ENCODE measurements at places on chromosomes 1 and 21. TPM values are rescaled to one million over a fixed set of nuclear protein-coding genes. Genes with fewer than 3 reads are reported as not detected.

Gene TGFB2
- 58.9 TPM for total RNA-seq

Gene KRTAP19-1
- not detected for total RNA-seq

Gene TMEM35B
- 18.7 TPM for total RNA-seq

GRCh38 chr1:227270554-227270953 lies 47.7 kb downstream of the CDC42BPA start:
- no peak overlapping the region for H3K27ac ChIP-seq
- H3K4me1 ChIP-seq = peaks cover 5% of the 10 kb centered on the region
- no peak for DNase-seq
- no peaks in the 10 kb centered on the region for H3K27me3 ChIP-seq
- no peaks in the 10 kb centered on the region for H3K36me3 ChIP-seq
- no peak overlapping the region for H3K4me3 ChIP-seq

DNA sequence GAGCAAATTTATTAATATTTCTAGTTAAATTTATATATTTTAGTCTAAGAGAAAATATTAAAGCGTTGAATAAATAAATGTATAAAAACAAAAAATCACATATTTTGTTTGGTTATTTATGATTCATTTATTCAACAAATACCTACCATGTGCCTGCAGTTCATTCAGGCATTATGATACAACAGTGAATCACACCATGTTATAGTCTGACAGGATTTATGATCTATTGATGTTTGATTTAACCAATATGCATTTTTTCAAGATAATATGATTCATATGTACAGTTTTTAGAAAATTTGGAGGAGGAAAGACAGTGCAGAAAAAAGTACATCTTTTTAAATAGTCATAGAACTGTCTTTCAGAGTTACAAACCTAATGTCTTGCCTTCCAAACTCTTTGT lies 7.4 kb upstream of the TRIM58 start:
- H3K27ac ChIP-seq = no peak overlapping the region
- DNase-seq = no peak
- H3K4me3 ChIP-seq = no peak overlapping the region
- H3K27me3 ChIP-seq = no peaks in the 10 kb centered on the region

GRCh38 chr1:153617663-153618062 lies 1.5 kb upstream of the S100A14 start:
- H3K27me3 ChIP-seq = no peaks in the 10 kb centered on the region
- no peak for DNase-seq
- H3K4me1 ChIP-seq = peaks cover 9% of the 10 kb centered on the region
- peak overlapping the region; percentile 66 for H3K27ac ChIP-seq
- no peaks in the 10 kb centered on the region for H3K36me3 ChIP-seq
- H3K4me3 ChIP-seq = no peak overlapping the region

DNA sequence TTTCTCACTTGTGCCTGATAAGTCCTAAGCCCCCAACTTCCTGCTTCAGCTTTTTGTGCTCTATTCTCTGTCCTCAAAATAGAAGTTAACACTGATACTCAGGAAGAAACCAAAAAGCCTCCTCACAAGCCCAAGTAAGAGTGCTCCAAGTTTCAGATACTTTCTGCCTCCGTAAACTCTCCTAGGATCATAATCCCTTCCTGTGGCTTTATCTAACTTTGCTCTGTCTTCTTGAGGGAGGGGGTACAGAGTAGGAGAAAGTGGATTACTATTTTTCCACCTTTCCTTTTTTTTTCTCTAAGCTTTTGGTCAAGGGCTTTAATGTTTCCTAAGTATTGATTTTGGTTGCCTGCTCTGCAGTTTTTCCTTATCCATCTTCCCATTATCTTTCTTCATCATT lies 54.6 kb downstream of the DPH5 start:
- H3K4me1 ChIP-seq = no peaks in the 10 kb centered on the region
- no peaks in the 10 kb centered on the region for H3K36me3 ChIP-seq
- H3K27me3 ChIP-seq = no peaks in the 10 kb centered on the region

GRCh38 chr1:197200272-197200899 lies 53.9 kb upstream of the ASPM start:
- DNase-seq = no peak
- H3K27ac ChIP-seq = peak overlapping the region; percentile 93
- H3K4me1 ChIP-seq = peaks cover 15% of the 10 kb centered on the region
- H3K27me3 ChIP-seq = no peaks in the 10 kb centered on the region
- H3K36me3 ChIP-seq = no peaks in the 10 kb centered on the region
- peak overlapping the region; percentile 84 for H3K4me3 ChIP-seq

DNA sequence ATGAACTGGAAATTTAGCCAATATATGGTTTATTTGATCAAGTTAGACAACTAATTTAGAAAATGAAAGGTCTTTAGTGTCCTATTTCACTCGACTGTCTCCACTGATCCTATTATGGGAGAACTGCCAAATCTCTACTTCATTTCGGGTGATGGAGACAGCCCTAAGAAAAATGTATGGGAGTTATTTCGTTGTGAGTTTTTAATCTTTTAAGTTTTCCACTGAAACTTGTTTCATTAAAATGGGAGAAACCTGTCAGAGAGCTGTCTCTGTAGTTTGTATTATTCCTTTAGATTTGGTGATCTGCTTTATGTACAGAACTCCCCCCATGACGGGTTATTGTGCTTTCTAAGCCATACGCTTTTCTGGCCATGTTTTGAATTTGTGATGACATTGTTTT lies 899.7 kb downstream of the ADGRL2 start:
- no peak for DNase-seq
- no peak overlapping the region for H3K4me3 ChIP-seq
- no peaks in the 10 kb centered on the region for H3K27me3 ChIP-seq

DNA sequence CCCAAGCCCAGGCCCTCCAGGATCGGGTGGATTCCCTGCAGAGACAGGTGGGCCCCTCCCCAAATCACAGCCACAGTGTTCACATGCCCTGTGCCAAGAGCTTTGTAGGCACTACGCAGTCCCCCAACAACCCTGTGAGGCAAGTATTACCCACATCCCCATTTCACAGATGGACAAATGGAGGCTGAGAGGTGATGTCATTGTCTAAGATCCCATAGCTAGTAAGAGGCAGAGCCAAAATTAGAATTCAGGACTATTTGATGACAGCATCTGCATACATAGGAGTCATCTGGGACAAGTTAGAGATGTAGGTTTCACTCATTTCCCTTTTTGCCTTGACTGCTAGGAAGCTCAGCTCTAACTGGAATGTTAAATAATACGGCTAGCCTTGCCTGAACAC lies 12.0 kb downstream of the MFAP2 start:
- H3K4me1 ChIP-seq = no peaks in the 10 kb centered on the region
- H3K36me3 ChIP-seq = no peaks in the 10 kb centered on the region
- H3K27ac ChIP-seq = no peak overlapping the region
- no peak for DNase-seq

- no peak for DNase-seq
- H3K4me1 ChIP-seq = no peaks in the 10 kb centered on the region
- H3K27ac ChIP-seq = no peak overlapping the region
- no peaks in the 10 kb centered on the region for H3K27me3 ChIP-seq
- no peaks in the 10 kb centered on the region for H3K36me3 ChIP-seq
These were observed 30.3 kb upstream of the ABCG1 start for GRCh38 chr21:42188663-42189062.
